ENCODE measurements at places on chromosomes 7 and 10. TPM values are rescaled to one million over a fixed set of nuclear protein-coding genes. Genes with fewer than 3 reads are reported as not detected.

The CREB3L2 gene
- 12.5 TPM for polyA plus RNA-seq

The TEX36 gene
- not detected for polyA plus RNA-seq

The SPDYE5 gene
- polyA plus RNA-seq, result 0.58 TPM

The PSMA2 gene
- 238 TPM for polyA plus RNA-seq

The AKR1C4 gene
- not detected for polyA plus RNA-seq

The BICC1 gene
- not detected for polyA plus RNA-seq

The PHKG1 gene
- polyA plus RNA-seq, result 0.95 TPM

DNA sequence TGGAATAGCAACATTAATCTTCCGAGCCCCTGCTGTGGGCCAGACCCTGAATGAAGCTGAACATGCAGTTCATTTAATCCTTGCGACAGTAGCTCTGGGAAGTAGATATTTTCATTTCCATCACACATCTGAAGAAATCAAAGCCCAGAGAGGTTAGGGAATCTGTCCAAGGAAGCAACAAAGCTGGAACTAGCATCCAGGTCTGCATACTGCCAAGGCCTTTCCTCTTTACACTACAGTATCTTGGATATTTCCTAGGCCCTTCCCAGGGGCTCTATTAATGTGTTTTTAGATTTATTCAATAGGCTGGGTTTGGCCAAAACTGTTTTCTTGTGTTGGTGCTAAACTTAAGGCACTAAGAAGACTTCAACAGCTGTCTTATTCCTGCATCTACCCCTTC, 48.1 kb downstream of the FAM13C start:
- no peaks in the 10 kb centered on the region for H3K27me3 ChIP-seq
- no peak for DNase-seq
- no peaks in the 10 kb centered on the region for H3K4me1 ChIP-seq
- no peaks in the 10 kb centered on the region for H3K36me3 ChIP-seq

DNA sequence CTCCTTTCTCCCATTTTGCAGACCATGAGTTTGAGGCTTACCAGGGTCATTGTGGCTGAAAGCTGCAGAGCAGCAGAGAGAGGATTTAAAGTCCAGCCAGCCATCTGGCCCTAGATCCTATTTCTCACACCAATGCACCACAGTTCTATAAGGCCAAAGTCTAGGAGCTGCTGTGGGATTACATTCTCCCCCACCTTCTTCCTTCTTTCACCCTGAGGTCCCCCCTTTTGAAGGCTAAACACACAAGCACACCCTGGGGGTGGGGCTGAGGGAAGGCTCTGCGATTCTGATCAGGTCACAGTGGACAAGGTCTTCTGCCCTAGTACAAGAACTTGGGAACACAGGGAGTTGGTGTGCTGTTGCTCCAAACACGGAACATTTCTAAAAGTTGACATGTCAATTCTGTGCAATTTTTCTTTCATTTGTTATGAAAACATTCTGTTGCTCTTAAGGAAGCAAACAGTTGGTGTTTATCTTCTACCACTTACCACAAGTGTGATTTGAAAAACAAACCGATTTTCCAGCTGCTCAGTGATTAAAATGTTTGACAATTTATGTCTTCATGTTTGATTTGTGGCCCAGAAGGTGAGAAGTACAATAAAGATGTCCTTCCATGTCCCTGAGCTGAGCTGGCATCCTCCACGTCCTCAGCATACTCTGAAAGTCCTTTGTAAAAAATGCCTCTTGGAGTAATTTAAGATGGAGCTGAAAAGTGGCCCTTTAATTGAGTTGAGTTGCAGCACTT, 271.6 kb upstream of the PPP2R2D start:
- H3K27ac ChIP-seq, result no peak overlapping the region
- H3K27me3 ChIP-seq, result no peaks in the 10 kb centered on the region
- H3K36me3 ChIP-seq, result no peaks in the 10 kb centered on the region
- no peak overlapping the region for H3K4me3 ChIP-seq
- no peaks in the 10 kb centered on the region for H3K4me1 ChIP-seq

DNA sequence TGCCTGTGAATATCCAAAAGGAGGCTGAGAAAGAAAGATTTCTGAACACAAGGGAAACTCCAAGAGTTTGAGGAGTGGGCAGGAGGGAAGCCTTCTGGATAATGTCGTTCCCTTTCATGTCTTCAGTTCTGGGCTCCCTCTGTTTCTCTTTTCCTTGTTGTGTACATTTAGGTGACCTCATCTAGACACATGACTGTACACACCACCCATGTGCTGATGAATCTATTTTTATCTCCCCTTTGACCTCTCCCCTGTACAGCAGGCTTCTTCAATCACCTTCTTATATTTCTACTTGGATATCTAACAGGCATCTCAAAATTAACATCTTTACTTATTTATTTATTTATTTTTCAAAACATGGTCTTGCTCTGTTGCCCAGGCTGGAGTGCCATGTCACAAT, 363.1 kb downstream of the GATA3 start:
- H3K36me3 ChIP-seq, result no peaks in the 10 kb centered on the region
- DNase-seq, result no peak
- peaks cover 24% of the 10 kb centered on the region for H3K4me1 ChIP-seq
- no peak overlapping the region for H3K27ac ChIP-seq

DNA sequence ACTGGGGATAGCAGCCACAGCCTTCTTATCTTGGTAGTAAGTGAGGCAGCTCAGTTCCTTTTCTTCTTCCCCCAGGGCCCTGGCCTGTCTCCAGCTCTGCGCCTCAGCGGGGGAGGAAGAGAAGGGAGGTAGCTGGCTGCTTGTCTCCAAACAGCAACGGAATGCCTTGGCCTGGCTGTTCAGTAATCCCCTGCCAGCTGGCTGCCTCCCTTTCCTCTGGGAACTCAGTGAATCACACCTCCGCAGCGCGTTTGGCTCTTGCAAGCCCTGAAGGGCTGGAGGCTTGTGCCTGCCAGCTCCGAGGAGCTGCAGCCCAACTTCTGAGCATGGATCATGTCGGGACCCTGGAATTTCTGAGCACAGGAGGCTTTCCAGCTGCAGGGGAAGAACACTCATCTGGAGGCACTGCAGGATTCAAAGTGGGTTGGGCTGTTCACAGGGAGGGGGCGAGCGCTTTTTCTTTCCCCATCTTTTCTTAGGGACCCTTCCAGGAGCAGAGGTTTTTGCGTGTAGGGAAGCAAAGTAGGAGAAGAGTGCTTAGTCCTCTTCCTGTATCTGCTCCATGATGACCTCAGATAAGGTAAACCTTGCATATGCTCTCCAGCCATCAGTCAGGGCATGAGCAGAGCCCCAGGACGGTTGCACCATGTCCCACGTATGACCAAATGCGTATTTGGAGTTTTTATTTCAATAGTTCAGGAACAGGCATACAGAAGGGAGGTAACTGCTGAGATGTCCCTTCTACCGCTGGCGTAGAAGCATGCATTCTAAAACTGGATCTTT, 253.2 kb upstream of the INHBA start:
- H3K27ac ChIP-seq, result no peak overlapping the region
- no peaks in the 10 kb centered on the region for H3K36me3 ChIP-seq
- no peaks in the 10 kb centered on the region for H3K27me3 ChIP-seq
- H3K4me1 ChIP-seq, result no peaks in the 10 kb centered on the region
- no peak overlapping the region for H3K4me3 ChIP-seq
- no peak for DNase-seq

- DNase-seq, result no peak
- H3K4me3 ChIP-seq, result no peak overlapping the region
- no peak overlapping the region for H3K27ac ChIP-seq
Observed at GRCh38 chr10:88915781-88916180, 35.7 kb downstream of the STAMBPL1 start.

- DNase-seq, result no peak
- no peaks in the 10 kb centered on the region for H3K4me1 ChIP-seq
- H3K27ac ChIP-seq, result no peak overlapping the region
- no peak overlapping the region for H3K4me3 ChIP-seq
- H3K27me3 ChIP-seq, result no peaks in the 10 kb centered on the region
Observed at GRCh38 chr10:59131666-59132065, 44.8 kb upstream of the PHYHIPL start.

DNA sequence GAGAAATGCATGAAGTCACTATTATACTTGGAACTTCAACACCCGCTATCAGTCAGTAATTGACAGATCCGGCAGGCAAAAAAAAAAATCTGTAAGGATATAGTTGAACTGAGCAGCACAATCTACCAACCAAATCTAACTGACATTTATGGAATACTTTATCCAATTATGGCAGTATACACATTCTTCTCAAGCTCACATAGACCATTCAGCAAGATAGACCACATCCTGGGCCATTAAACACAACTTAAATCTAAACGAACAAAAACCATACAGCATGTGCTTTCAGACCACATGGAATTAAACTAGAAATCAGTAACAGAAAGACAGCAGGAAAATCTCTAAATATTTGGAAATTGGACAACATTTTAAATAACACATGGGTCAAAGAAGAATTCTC, 112.7 kb downstream of the MPP7 start:
- H3K4me3 ChIP-seq, result no peak overlapping the region
- no peaks in the 10 kb centered on the region for H3K36me3 ChIP-seq
- H3K4me1 ChIP-seq, result no peaks in the 10 kb centered on the region
- no peak overlapping the region for H3K27ac ChIP-seq
- no peak for DNase-seq

GRCh38 chr7:14340393-14341074, 351.1 kb upstream of the ETV1 start:
- no peak overlapping the region for H3K4me3 ChIP-seq
- H3K27me3 ChIP-seq, result no peaks in the 10 kb centered on the region
- H3K4me1 ChIP-seq, result no peaks in the 10 kb centered on the region
- no peaks in the 10 kb centered on the region for H3K36me3 ChIP-seq

GRCh38 chr7:114789871-114790311, 132.0 kb upstream of the MDFIC start:
- H3K36me3 ChIP-seq, result no peaks in the 10 kb centered on the region
- no peak overlapping the region for H3K4me3 ChIP-seq

DNA sequence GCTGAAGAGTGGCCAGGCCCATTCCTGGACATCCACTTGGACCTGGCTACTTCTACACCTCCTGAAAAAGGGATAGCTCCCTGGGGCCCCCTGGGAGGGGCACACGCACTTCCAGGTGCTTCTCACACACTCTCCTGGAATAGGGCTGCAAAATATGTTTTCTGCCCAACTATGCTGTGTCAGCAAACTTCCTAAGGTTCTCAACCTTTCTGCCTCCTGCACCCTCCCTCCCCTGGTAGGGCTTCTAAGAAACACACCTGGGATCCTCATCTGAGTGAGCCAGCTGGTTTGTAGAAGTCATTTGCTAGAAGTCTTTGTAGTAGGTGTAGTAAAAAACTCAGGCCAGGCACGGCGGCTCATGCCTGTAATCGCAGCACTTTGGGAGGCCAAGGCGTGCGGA, 136.5 kb downstream of the ZMYND11 start:
- H3K4me3 ChIP-seq, result no peak overlapping the region
- no peak for DNase-seq
- H3K4me1 ChIP-seq, result no peaks in the 10 kb centered on the region
- H3K27ac ChIP-seq, result no peak overlapping the region
- H3K36me3 ChIP-seq, result no peaks in the 10 kb centered on the region

DNA sequence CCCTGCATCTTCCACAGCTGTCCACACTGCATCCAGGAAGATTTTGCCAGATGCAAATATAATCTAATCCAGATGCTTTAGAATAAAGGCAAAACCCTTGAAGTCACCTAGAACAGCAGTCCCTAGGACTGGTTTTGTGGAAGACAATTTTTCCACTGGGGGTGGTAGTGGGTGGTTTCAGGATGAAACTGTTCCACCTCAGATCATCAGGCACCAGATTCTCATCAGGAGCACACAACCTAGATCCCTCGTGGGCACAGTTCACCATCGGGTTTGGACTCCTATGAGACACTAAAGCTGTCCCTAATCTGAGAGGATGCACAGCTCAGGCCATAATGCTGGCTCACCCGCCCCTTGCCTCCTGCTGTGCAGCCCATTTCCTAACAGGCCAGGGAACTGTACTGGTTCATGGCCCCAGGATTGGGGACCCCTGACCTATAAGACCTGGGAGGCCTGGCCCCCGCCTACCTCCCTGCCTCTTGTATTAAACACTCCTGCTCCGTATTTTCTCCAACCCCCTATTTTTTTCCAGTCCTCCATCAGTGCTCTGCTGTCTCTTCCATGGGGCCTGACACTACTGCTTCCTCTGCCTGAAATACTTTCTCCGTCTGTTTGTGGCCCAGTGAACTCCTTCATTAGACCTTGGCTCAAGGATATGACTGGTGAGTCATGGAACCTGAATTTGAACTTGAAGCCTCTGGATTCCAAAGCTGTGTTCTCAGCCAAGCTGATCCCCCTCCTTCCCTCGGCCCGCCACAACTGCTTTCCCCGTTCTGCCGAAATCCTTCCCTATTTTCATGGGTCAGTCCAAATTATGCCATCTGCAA, 79.9 kb upstream of the RHEB start:
- H3K4me3 ChIP-seq, result no peak overlapping the region
- H3K27me3 ChIP-seq, result no peaks in the 10 kb centered on the region
- H3K27ac ChIP-seq, result no peak overlapping the region
- peaks cover 2% of the 10 kb centered on the region for H3K36me3 ChIP-seq
- H3K4me1 ChIP-seq, result no peaks in the 10 kb centered on the region

DNA sequence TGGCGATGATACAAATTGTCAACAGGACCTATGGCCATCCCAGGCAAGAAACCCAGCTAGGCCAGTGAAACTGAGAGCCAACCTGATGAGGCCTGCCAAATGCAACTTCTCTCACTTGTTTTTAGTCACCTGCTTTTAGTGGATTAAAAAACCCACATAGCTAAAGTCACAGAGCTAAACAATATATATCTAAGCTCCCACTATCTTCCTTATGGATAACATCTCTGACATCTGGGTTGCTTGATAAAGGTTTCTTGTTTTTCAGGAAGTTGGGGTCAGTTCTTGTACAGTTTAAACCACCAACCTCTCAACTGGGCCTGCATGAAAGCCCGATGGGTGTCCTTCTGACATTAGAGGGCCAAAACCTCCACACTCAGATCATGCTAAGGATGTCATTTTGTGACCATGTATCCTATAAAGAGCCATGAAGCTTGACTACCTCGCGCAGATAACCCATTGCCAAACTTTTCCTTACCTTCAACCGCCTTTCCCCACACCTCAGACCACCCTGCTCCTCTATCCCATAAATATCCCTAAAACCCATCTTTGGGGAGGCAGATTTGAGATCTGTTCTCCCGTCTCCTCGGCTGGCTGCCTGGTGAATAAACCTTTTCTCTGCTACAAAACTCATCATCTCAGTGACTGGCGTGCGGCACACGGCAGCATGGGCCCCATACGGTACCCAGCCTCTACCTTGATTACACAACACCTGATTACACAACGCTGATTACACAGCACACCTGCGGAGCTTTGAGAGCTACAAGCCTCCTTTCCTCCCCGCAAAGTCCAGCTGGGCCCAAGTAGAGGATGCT, 797 bp upstream of the STMP1 start:
- H3K27ac ChIP-seq, result peak overlapping the region; percentile 72
- peaks cover 28% of the 10 kb centered on the region for H3K4me1 ChIP-seq
- H3K27me3 ChIP-seq, result no peaks in the 10 kb centered on the region
- no peaks in the 10 kb centered on the region for H3K36me3 ChIP-seq
- H3K4me3 ChIP-seq, result peak overlapping the region; percentile 62

GRCh38 chr7:74093671-74094223, 10.1 kb downstream of the LIMK1 start:
- no peaks in the 10 kb centered on the region for H3K36me3 ChIP-seq
- no peaks in the 10 kb centered on the region for H3K27me3 ChIP-seq
- peak overlapping the region; percentile 54 for H3K4me3 ChIP-seq
- H3K4me1 ChIP-seq, result peaks cover 26% of the 10 kb centered on the region
